ENCODE measurements at places on chromosomes 5 and 9. TPM values are rescaled to one million over a fixed set of nuclear protein-coding genes. Genes with fewer than 3 reads are reported as not detected.

Gene TSSK1B
- total RNA-seq = not detected

Gene MEGF9
- 3.8 TPM for total RNA-seq

Gene SEPTIN8
- total RNA-seq = 41.9 TPM

Gene CDKN2B
- 10.6 TPM for total RNA-seq

Gene OR13C5
- not detected for total RNA-seq

Gene SH3TC2
- total RNA-seq = 1.1 TPM

DNA sequence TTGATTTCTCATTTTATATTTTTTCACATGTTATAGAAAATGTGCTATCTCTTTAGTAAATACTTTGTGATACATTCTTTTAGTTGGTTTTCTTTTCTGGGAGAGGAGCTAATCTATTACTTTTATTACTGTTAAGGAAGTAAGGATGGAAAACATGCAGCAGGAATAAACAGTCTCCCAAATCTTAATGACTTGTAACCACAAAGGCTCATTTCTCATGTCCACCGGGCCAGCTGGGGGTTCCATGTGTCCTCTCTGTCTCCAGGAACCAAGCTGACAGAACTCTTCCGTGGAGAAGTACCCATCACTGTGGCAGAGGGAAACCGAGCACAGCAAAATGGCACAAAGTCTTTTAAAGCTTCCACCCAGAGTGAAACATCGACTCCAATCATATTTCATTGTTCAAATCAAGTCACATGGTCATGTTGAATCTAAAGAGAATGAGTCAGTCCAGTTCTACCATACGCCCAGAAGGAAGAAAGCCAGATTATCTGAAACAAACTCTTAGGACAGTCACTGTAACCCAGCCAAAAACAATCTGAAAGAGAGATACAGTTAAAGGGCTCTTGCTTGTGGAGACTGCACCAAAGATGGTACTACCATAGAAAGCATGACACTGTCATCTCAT lies 97.1 kb upstream of the CDH6 start:
- no peak overlapping the region for H3K4me3 ChIP-seq
- H3K27me3 ChIP-seq = no peaks in the 10 kb centered on the region
- H3K27ac ChIP-seq = no peak overlapping the region

GRCh38 chr5:112630246-112631009 lies 107.3 kb upstream of the APC start:
- no peaks in the 10 kb centered on the region for H3K36me3 ChIP-seq
- H3K4me3 ChIP-seq = no peak overlapping the region
- peak; percentile 8 for DNase-seq
- H3K27ac ChIP-seq = no peak overlapping the region
- no peaks in the 10 kb centered on the region for H3K4me1 ChIP-seq

DNA sequence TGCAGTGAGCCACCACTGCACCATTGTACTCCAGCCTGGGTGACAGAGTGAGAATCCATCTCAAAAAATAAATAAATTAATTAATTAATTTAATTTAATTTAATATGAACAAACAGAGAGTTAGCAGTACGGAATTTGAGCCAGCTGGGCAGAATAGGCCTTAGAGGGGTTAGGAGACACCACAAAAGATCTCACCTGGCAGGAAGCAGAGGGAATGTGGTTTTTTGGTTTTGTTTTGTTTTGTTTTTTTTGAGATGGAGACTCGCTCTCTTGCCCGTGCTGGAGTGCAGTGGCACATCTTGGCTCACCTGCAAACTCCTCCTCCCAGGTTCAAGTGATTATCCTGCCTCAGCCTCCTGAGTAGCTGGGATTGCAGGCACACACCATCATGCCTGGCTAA lies 31.8 kb upstream of the PWWP2A start:
- no peak overlapping the region for H3K27ac ChIP-seq
- no peaks in the 10 kb centered on the region for H3K36me3 ChIP-seq
- 0 out of 2 replicates have a peak, but pooled peaks cover 5% of the 10 kb centered on the region for H3K4me1 ChIP-seq
- no peaks in the 10 kb centered on the region for H3K27me3 ChIP-seq
- no peak overlapping the region for H3K4me3 ChIP-seq

DNA sequence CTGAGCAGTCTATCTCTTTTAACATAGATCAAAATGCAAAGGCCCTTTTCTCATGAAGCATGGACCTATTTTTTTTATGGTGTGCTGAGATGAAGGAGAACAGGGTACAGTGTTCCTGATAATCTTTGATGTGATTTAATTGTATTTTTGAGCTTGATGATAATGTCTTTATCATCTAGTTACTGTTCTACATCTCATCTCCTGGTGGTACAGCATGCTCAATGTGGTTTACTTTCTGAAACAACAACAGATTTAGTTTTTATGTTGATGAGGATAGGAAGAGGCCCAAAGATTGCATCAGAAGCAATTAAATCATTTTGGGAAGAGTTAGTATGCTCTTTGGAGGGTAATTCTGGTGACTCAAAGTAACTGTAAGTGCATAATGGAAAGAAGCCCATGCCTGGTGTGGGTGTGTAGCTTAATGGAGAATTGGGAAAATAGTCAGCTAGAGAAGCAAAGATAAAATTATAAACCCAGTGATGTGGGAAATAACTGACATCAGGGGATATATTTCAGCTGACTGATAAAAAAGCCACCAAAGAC lies 123.0 kb upstream of the KCNN2 start:
- no peak overlapping the region for H3K4me3 ChIP-seq
- H3K36me3 ChIP-seq = no peaks in the 10 kb centered on the region
- DNase-seq = no peak
- H3K27ac ChIP-seq = no peak overlapping the region

DNA sequence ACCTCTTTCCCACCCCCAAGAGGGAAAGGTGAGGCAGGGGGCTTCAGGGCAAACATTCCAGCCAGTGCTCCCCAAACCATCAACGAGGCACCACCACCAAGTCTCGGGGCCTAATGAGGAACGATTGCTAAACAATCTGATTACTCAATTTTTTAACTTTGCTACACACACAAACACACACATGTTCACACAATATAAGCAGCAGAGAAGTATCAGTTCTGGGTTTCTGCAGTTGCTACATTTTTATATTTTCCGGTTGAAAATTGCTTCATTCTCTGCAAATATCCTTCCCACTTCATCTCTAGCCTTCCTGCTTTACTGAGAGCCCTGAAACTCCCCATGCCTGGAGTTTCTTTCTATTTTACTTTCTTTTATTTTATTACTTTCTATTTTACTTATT lies 60.2 kb downstream of the FEM1C start:
- no peak overlapping the region for H3K27ac ChIP-seq
- H3K27me3 ChIP-seq = no peaks in the 10 kb centered on the region
- H3K4me1 ChIP-seq = no peaks in the 10 kb centered on the region
- no peaks in the 10 kb centered on the region for H3K36me3 ChIP-seq
- no peak overlapping the region for H3K4me3 ChIP-seq

- no peaks in the 10 kb centered on the region for H3K4me1 ChIP-seq
- no peak for DNase-seq
- no peak overlapping the region for H3K4me3 ChIP-seq
- H3K27ac ChIP-seq = no peak overlapping the region
Measured at GRCh38 chr9:115192280-115192679, 74.3 kb upstream of the TNC start.

DNA sequence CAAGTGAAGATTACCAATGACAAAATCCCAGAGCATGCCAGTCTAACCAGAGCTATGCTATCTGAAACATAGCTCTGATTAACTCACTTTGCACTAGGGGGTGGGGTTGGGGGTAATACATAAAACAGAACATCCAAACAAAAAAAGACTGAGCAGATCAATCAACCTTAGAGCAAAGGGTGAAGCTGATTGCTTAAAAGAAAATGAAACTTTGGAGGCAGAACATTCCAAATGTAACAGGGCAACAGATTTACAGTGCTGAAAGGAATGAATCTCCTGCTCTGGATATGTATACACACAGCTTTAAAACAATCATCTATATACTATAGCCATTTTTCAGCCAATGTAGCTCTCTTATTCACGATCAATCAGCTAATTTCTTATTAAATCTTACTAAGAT lies 4.9 kb downstream of the IL6ST start:
- H3K27me3 ChIP-seq = no peaks in the 10 kb centered on the region
- DNase-seq = peak; percentile 11
- H3K4me3 ChIP-seq = 0 out of 2 replicates have a peak overlapping the region, but pooled peaks have one; percentile 2
- peaks cover 34% of the 10 kb centered on the region for H3K4me1 ChIP-seq

- no peaks in the 10 kb centered on the region for H3K36me3 ChIP-seq
- no peaks in the 10 kb centered on the region for H3K27me3 ChIP-seq
- peak; percentile 54 for DNase-seq
- no peak overlapping the region for H3K27ac ChIP-seq
Measured at GRCh38 chr9:16915126-16915831, 44.8 kb upstream of the BNC2 start.
